Stimulated activated memory B cell treated with anti-CD40 and anti-IgM and Interleukin-4, amounts not matched to agents 10 μg/mL and 1 μg/mL and 100 μg/mL, for 72 hours (primary cell): ENCODE measurements at places on chromosomes 5 and 9.

DNA sequence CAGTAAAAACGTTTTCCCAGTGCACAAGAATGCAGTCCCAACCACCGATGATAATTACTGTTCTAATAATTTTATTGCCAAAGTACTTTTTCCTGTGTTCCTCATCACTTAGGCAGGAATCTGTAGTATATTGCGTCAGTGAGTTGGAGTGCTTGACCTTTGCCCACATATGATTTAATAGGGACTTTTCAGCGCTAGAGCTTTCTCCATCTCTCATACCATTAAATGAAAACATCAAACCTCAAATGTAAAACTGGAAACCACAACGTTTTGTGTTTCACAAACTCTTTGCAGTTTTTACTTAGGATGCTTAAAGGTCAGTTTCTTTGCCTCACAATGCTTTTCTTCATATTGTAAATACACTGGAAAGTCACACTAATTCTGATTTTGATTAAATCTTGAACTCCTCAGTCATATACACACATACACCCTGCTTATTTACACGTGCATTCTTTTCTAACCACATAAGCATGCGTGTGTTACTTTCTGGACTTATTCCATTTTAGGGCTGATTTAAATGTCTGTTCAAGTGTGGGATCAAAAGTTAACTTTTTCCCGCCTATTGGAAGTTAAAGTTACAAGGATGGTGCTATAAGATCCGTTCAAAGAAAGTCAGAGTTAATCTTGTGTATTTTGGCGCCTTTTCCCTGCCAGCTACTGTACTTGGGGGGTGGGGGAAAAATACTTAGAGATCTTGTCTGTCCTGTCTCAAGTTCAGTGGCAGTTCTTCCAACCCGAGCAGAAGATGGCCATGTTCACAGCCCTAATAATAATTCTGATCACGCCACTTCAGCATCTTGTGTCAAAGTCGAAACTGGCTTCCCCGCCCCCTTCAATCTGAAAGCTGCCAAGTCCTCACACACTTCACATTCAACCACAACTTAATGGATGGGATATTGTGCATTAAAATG lies 6.6 kb upstream of the NFIB start:
- peaks cover 27% of the 10 kb centered on the region for H3K4me1 ChIP-seq
- no peaks in the 10 kb centered on the region for H3K36me3 ChIP-seq
- peaks cover 43% of the 10 kb centered on the region for H3K27me3 ChIP-seq
- H3K27ac ChIP-seq: no peak overlapping the region
- H3K4me3 ChIP-seq: peak overlapping the region; percentile 33

GRCh38 chr9:111287127-111287526 lies 42.9 kb downstream of the OR2K2 start:
- no peak overlapping the region for H3K4me3 ChIP-seq
- ATAC-seq: no peak
- no peaks in the 10 kb centered on the region for H3K36me3 ChIP-seq
- H3K27me3 ChIP-seq: peaks cover 10% of the 10 kb centered on the region
- H3K27ac ChIP-seq: no peak overlapping the region
- H3K4me1 ChIP-seq: no peaks in the 10 kb centered on the region

DNA sequence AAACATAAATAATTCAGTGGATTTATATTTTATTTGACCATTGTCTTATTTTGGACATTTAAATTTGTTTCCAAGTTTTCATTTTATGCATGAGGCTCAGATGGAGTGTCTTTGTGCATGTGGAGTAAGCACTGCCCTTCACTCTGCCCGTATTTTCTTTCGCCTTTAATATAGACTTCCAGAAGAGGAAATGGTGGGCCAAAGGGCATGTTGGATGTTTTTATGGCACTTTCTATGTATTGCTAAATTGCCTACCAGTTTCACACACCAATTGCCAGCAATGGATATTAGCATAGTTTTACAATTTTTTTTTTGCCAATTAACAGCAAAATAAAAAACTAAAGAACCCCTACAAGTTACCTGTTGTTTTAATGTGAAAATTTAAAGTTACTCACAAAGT lies 38.4 kb downstream of the ZSWIM6 start:
- H3K27ac ChIP-seq: no peak overlapping the region
- peaks cover 24% of the 10 kb centered on the region for H3K4me1 ChIP-seq
- peaks cover 17% of the 10 kb centered on the region for H3K36me3 ChIP-seq
- H3K4me3 ChIP-seq: no peak overlapping the region
- H3K27me3 ChIP-seq: no peaks in the 10 kb centered on the region

DNA sequence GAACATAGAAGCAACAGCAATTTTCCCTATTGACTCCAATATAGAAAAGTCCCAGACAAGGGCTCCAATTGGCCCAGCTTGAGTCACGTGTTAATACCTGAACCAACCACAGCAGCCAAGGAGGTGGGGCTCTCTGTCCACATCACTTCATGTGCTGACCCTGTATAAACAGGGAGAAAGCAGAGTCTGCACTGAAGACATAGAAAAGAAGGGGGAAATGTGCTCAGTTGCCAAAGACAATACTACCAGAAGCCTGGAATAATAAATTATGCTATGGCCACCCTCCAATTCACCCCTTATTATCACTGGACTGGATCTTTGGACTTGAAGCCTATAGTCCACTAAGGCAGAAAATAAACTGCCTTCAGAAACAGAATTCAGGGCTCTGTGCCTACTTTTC lies 275.4 kb downstream of the EPB41L4A start:
- peaks cover 7% of the 10 kb centered on the region for H3K27me3 ChIP-seq
- ATAC-seq: no peak
- no peak overlapping the region for H3K27ac ChIP-seq
- no peak overlapping the region for H3K4me3 ChIP-seq
- H3K4me1 ChIP-seq: no peaks in the 10 kb centered on the region
- H3K36me3 ChIP-seq: no peaks in the 10 kb centered on the region

DNA sequence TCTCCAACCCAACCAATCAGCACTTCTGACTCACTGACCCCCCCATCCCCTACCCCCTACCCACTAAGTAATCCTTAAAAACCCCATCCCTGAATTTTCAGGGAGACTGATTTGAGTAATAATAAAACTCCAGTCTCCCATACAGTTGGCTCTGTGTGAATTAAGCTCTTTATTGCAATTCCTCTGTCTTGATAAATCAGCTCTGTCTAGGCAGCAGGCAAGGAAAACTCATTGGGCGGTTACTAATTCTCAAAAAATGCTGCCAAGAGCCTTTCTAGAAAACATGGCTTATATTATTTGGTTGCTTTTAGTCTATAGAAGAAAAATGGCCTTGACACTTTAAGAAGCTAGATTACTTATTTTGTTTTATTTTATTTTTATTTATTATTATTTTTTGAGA lies 131.7 kb downstream of the SUSD1 start:
- H3K36me3 ChIP-seq: peaks cover 43% of the 10 kb centered on the region
- peaks cover 37% of the 10 kb centered on the region for H3K4me1 ChIP-seq
- no peak overlapping the region for H3K4me3 ChIP-seq
- no peak for ATAC-seq
- H3K27me3 ChIP-seq: no peaks in the 10 kb centered on the region
- no peak overlapping the region for H3K27ac ChIP-seq

GRCh38 chr9:82206490-82206889 lies 217.9 kb downstream of the SPATA31D1 start:
- no peak overlapping the region for H3K27ac ChIP-seq
- H3K4me3 ChIP-seq: no peak overlapping the region
- peaks cover 17% of the 10 kb centered on the region for H3K4me1 ChIP-seq
- ATAC-seq: no peak
- peaks cover 10% of the 10 kb centered on the region for H3K36me3 ChIP-seq
- no peaks in the 10 kb centered on the region for H3K27me3 ChIP-seq

GRCh38 chr9:116190637-116191396 lies 37.2 kb downstream of the PAPPA start:
- H3K36me3 ChIP-seq: no peaks in the 10 kb centered on the region
- H3K4me1 ChIP-seq: no peaks in the 10 kb centered on the region
- H3K27ac ChIP-seq: no peak overlapping the region

GRCh38 chr5:134913795-134914194 lies 8.9 kb downstream of the PCBD2 start:
- no peak overlapping the region for H3K4me3 ChIP-seq
- H3K36me3 ChIP-seq: peaks cover 19% of the 10 kb centered on the region
- H3K27me3 ChIP-seq: no peaks in the 10 kb centered on the region
- H3K4me1 ChIP-seq: peaks cover 9% of the 10 kb centered on the region
- ATAC-seq: no peak
- H3K27ac ChIP-seq: no peak overlapping the region

- H3K27ac ChIP-seq: no peak overlapping the region
- no peak for ATAC-seq
- H3K36me3 ChIP-seq: peaks cover 13% of the 10 kb centered on the region
- H3K27me3 ChIP-seq: no peaks in the 10 kb centered on the region
- no peak overlapping the region for H3K4me3 ChIP-seq
Measured at GRCh38 chr5:127040796-127041520, 10.6 kb upstream of the MARCHF3 start.

GRCh38 chr9:99180662-99181061 lies 41.1 kb downstream of the ALG2 start:
- H3K4me1 ChIP-seq: peaks cover 92% of the 10 kb centered on the region
- H3K4me3 ChIP-seq: no peak overlapping the region
- peaks cover 13% of the 10 kb centered on the region for H3K36me3 ChIP-seq
- ATAC-seq: no peak

GRCh38 chr9:134333234-134333873 lies 7.1 kb downstream of the RXRA start:
- no peak overlapping the region for H3K27ac ChIP-seq
- peaks cover 21% of the 10 kb centered on the region for H3K27me3 ChIP-seq
- no peak for ATAC-seq
- no peak overlapping the region for H3K4me3 ChIP-seq

GRCh38 chr5:150551066-150551465 lies 43.1 kb downstream of the NDST1 start:
- no peak for ATAC-seq
- H3K36me3 ChIP-seq: peaks cover 20% of the 10 kb centered on the region
- H3K4me1 ChIP-seq: no peaks in the 10 kb centered on the region
- no peak overlapping the region for H3K4me3 ChIP-seq
- H3K27me3 ChIP-seq: no peaks in the 10 kb centered on the region

DNA sequence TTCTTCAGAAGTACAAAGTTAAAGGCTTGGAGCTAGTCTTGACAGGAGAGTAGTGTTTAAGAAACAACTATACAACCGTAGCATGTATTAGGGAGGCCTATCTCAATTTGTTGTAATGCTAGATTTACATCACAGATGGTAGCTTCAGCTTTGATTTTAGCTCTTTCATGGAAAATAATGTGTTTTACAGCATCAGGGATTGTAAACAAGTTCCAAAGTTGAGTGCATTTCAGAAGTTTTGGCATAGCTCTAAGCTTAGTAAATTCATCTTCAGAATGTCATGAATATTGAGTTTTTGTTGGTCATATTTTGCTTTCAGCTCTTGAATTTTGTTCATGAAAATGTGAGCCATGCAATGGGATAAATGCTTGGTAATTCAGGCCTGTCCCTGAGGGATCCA lies 30.7 kb downstream of the SLC44A1 start:
- peaks cover 6% of the 10 kb centered on the region for H3K4me1 ChIP-seq
- H3K36me3 ChIP-seq: peaks cover 4% of the 10 kb centered on the region
- no peak overlapping the region for H3K27ac ChIP-seq
- no peak for ATAC-seq
- H3K27me3 ChIP-seq: no peaks in the 10 kb centered on the region

- H3K36me3 ChIP-seq: no peaks in the 10 kb centered on the region
- ATAC-seq: no peak
- no peak overlapping the region for H3K4me3 ChIP-seq
- no peak overlapping the region for H3K27ac ChIP-seq
- H3K4me1 ChIP-seq: no peaks in the 10 kb centered on the region
Measured at GRCh38 chr9:76018235-76018634, 127.8 kb downstream of the PCSK5 start.

GRCh38 chr5:179290681-179291540 lies 54.4 kb downstream of the ADAMTS2 start:
- no peak overlapping the region for H3K27ac ChIP-seq
- no peaks in the 10 kb centered on the region for H3K36me3 ChIP-seq
- H3K4me1 ChIP-seq: no peaks in the 10 kb centered on the region
- H3K4me3 ChIP-seq: no peak overlapping the region

DNA sequence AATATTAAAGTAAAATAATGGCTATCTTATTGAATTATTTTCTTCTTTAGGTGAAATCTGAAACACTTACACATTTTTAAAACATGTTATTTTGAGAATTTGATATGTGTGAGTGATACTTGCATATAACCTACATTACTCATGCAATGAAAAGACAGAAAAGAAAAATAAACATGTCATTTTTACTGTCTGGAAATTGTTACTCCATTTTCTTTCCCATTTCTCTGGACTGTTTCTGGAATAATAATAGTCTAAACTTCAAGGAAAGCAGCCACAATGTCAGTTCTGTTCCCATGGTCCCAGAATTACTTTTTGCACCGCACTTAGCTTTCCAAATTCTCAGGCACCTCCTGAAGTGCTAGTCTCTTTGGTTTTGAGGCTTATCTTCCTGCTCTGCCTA lies 145.5 kb downstream of the PRR16 start:
- H3K27me3 ChIP-seq: no peaks in the 10 kb centered on the region
- ATAC-seq: no peak
- H3K4me3 ChIP-seq: no peak overlapping the region
- H3K36me3 ChIP-seq: no peaks in the 10 kb centered on the region
- no peak overlapping the region for H3K27ac ChIP-seq
- H3K4me1 ChIP-seq: no peaks in the 10 kb centered on the region

- no peak overlapping the region for H3K27ac ChIP-seq
- no peak overlapping the region for H3K4me3 ChIP-seq
- ATAC-seq: no peak
- no peaks in the 10 kb centered on the region for H3K4me1 ChIP-seq
- H3K36me3 ChIP-seq: no peaks in the 10 kb centered on the region
Measured at GRCh38 chr5:152379331-152379730, 25.7 kb downstream of the NMUR2 start.

DNA sequence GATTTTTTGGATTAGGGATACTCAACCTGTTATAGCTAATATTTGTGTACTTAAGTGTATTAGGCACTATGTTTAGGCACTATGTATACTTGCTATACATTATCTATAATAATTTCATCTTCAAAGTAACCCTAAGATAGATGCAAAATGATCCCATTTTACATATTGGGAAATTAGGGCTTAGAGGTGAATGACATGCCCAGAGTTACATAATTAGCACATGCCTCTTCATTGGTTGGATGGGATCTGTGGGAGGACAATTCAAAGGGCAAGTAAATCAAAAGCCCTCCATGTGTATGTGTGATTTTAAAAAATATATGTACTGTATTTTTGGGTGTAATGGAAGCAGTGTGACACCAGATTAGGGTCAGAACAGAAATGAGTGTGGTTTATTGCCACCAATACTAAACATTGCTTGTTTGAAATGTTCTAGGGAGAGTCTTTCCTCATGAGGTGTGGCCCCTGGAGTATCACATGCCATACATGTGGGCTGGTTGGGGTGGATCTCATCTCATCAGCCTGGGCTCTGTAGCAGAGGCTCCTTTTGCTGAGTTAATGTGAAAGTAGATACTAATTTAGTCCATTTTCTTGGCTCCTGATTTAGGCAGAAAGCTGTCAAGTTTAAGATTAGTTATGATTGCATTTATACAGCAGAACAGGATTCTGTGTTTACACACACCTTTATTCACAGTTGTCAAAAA lies 5.5 kb downstream of the C9orf85 start:
- H3K4me3 ChIP-seq: no peak overlapping the region
- peaks cover 6% of the 10 kb centered on the region for H3K36me3 ChIP-seq
- no peak for ATAC-seq
- no peaks in the 10 kb centered on the region for H3K27me3 ChIP-seq
- H3K27ac ChIP-seq: no peak overlapping the region
- peaks cover 36% of the 10 kb centered on the region for H3K4me1 ChIP-seq
